ENCODE measurements at places on chromosomes 11 and 22.

DNA sequence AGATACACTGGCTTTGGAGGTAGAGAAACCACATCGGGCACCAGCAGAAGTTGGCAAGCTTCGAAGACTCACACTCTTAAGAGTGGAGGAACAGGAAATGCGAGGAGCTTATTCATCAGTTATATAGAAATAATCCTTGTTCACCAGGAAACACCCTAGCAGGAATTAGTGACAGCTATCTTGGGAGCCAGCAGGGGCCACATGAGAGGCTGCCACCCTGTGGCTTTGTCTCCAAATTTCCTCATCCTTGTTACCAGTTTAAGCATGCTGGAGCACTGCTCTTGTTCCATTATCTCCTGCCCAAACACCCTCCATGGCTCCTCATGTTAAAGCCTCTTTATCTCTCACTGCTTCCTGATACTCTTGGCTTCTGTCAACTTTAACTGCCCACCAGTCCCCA lies 131.0 kb downstream of the PLEKHA7 start:
- peak; percentile 48 for DNase-seq

DNA sequence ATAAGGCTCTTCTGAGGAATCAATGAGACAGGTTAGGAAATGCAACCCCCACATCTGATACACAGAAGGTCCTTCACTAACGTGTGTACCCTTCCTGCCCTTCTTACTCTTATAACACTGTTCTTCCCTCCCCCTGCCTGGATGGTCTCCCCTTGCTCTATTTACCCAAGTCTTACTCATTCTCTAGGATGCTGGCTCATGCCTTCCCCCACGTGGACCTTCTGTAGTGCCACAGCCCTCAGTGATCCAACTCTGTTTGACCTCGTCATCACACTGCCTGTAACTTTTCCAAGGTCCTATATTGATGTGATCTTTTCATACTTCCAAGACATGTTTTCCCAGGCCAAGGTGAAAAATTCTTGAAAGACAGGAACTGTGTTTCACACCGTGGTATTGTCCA lies 79.8 kb downstream of the C11orf58 start:
- DNase-seq, result no peak

- no peak for DNase-seq
These were observed 45.0 kb upstream of the NNMT start for GRCh38 chr11:114250993-114251814.

GRCh38 chr11:84882056-84882455 lies 745.1 kb downstream of the DLG2 start:
- no peak for DNase-seq

DNA sequence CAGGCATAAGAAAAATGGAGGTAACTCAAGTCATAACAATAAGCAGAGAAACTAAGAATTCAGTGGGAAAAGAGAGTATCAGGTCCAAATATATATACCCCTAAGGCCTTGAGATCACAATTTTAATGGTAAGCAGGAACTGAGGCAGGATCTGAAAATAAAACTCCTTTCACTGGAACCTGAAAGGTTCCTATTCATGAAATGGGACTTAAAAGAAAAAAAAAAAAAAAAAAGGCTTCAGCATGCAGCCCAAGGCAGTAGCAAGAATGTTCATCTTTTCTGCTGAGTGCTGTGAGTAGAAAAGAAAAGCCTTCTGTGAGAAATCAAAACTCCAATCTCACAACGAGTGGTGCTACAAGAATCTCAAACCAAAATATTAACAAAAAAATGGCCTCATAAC lies 75.3 kb downstream of the DLG2 start:
- DNase-seq, result no peak

- DNase-seq, result no peak
These were observed 620.7 kb upstream of the ARHGAP42 start for GRCh38 chr11:100066399-100066798.

DNA sequence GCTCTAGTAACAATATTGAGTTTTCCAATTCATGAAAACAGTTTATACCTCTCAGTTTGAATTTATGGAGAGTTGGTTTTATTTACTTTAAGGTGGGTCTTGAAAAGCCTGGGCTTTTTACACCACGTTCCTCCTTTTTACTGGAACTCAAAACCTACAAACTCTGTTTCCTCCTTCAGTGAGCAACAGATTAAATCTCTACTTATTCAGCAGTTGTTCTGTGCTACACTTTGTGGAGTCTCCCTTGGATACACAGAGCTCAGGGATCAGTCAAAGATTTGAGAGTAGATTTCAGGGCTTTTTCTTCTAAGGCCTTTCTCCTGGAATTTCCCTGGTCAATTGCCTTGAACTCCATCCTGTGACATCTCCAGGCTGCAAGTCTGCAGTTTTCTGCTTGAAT lies 3.5 kb downstream of the NXPE1 start:
- DNase-seq, result no peak

- DNase-seq, result no peak
These were observed 1.9 kb downstream of the NEAT1 start for GRCh38 chr11:65424205-65425104.

DNA sequence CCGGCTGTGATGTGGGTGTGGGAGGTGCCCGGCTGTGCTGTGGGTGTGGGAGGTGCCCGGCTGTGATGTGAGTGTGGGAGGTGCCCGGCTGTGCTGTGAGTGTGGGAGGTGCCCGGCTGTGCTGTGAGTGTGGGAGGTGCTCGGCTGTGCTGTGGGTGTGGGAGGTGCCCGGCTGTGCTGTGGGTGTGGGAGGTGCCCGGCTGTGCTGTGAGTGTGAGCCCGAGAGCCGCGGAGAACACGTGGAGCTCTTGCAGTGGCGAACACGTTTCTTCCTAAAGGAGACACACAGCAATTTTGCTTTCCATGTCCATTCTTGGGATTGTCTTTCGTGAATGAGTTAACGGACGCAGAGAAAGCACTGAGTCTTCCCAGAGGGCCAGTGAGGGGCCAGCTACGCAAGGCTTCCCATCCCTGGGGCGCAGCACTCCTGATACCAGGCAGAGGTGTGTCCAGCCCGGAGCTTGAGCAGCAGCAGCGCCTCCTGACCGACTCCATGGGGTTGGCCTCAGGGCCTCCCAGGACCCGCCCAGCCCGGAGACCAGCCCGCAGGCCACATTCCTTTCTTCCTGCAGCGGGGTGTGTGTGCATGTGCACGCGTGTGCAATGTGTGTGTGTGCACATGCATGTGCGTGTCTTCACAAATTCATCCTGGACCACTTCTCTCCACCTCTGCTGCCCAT lies 245.0 kb upstream of the B3GAT1 start:
- DNase-seq, result no peak

All from Kasumi-1 (cell line).